ENCODE measurements at places on chromosomes 12 and 14.

DNA sequence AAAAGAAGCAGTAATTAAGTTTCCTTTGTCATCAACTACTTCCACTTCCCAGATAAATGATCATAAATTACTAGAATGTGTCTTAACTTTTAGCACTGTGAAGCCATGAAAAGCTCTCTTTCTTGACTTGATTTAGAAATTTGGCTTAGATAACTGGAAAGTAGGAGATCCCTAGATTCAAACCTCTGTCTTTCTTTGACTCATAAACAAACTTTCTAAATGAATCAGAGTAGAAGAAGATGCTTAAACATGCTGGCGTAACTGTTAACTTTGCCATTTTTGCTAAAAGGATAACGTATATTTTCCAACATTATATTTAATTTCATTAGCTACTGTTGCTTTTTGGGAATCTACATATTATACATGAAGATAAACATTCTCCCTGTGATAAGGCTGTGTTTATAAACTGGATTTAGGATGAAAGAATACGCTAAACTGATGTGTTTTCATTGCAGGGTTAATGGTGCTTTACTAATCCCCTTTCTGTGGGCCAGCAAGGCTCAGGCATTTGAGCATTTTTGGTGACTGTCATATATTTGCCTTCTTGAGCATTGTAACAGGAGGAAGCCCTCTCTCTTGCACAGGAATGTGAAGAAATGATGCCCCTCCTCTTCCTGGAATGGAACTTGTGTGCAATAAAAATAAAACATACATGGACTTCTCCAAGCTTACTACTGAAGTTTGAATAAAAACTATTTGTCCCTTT is 301.4 kb downstream of the BMP4 start:
- DNase-seq, result no peak

GRCh38 chr14:103073367-103073875 is 10.6 kb upstream of the LBHD2 start:
- no peak for DNase-seq

DNA sequence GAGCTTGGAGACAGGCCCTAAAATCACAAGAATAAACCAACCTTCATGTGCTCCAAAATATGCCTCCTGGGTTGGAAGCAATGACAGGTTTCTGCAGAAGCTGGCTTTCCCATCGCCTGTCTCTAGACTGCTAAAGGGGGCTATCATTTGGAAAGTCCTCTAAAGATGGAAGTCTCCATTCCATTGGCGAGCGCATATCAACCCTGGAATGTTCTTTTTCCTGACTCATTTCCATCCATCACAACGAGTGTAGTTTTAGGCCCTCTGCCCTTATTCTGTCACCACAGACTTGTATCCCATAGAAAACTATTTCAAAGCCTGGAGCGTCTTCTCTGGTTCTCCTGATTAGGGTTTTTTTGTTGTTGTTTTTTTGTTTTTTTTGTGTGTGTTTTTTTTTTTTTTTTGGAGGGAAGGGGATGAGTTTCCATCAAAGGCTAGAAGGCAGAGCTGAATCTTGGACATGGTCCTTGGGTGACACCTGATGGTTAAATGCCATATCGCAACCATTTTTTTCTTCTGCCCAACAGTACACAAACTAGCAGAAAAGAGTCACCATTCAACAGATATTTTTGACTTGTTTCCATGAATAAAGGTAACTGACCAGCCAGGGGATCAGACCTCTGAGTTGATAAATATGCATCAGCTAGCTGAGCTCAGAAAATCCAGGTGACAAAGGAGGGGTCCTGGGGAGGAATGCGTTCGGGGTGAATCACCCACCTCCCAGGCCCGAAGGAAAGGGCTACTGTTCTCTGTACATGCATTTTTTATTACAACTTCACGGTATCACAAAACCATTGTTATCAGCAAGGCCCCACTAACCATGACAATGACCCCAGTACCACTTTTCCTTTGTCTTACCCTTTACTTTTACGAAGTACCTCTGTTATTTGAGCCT is 40.5 kb downstream of the KCNA5 start:
- no peak for DNase-seq

DNA sequence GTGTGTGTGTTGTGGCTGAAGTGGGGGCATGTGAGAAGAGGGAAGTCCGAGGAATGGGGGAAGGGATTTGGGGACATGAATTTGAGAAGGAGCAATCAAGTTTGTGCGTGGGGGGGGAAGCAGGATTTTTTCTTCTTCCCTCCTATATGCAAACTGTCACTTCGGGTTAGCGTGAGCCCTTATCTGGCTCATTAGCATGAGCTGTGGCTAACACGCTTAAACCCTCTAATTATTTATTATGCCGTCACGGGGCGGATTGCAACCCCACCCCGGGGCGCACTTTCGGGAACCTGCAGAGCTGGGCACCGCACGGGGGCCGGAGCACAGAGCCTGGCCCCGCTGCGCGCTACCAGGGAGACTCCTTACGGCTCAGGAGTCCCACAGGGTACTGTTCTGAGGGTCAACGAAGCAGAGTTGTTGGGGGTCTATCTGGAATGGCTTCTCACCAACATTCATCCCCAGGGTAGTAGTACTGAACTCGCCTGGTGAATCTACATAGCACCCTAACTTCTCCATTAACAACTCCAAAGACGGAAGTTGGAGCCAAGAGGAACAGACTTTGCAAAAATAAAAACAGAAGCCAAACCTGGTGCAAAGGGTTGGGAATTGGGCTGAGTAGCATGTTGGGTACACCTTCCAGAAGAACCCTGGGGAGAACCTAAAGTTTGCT is 6.4 kb upstream of the ASCL1 start:
- DNase-seq, result no peak

- DNase-seq, result no peak
Observed at GRCh38 chr12:6752167-6752920, 597 bp downstream of the MLF2 start.

DNA sequence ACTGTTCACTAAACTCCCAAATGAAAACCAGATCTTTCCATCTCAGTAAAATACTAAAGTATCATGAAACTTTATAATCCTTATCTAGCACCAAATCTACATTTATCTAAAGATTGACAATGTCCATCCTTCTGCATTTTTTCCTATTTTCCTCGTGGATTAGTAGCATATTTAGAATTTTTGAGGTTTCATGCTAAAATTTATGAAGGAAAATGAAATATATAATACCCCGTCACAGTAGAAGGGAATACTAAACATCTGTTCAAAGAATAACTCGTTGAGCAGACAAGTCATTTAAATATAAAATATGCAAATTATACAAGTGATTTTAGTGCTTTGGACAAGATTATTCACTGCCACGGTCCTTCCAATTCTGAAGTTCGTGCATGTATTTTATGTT is 122.7 kb upstream of the SLCO1C1 start:
- DNase-seq, result no peak

DNA sequence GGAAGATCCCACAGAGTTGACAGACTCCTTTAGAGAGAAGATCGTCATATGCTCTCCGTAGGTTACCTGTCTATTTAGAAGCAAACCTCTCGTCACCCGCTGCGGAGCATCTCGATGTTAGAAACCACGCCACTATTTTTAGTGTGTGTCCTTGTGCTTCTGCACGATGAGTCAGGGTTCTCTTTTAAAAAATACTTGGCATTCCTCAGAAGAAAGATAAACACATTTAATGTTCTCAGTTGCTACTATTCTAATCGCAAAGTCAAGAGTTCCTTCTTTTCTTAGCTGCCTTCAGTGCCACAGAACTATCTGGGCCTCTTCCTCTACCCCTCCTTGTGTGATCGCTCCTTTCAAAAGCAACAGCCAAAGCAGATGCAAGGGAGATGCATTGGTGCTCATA is 192.4 kb downstream of the PELI2 start:
- no peak for DNase-seq

- no peak for DNase-seq
Observed at GRCh38 chr12:113762882-113763816, 203.0 kb downstream of the RBM19 start.

DNA sequence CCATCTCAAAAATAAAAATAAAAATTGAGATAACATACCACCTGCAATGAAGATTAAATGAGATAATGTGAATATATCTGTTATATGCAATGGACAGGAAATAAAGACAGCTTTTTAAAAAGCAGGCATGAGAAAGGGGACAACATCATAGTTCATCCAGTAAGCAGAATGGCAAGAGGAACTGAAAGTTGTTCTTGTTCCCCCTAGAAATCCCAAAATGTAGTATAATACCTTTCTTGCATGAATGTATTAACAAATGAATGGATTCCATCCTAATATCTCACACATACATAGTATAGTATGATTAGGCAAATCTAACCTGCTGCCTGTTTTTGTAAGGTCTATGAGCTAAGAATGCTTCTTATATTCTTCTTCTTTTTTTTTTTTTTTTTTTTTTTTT is 31.4 kb downstream of the FGD6 start:
- DNase-seq, result no peak

- DNase-seq, result no peak
Observed at GRCh38 chr14:65356327-65356836, 56.1 kb upstream of the FUT8 start.

DNA sequence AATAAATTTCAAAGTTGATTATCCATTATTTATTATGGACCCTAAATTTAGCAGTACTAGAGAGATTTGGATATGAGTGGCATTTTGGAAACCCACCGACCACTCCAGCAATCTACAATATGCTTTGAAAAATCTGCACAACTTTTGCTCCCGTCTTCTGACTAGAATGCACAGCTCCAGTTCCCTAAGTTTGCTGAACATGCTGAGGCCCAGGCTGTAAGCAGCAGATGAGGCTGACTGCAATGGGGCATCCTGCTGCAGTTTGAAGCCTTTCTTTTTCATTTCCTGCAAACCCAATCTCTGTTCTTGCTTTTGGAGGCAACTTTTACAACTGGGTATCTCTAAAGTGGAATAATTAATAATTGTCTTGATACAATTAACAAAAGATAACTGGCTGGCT is 405.8 kb downstream of the ATP23 start:
- no peak for DNase-seq

DNA sequence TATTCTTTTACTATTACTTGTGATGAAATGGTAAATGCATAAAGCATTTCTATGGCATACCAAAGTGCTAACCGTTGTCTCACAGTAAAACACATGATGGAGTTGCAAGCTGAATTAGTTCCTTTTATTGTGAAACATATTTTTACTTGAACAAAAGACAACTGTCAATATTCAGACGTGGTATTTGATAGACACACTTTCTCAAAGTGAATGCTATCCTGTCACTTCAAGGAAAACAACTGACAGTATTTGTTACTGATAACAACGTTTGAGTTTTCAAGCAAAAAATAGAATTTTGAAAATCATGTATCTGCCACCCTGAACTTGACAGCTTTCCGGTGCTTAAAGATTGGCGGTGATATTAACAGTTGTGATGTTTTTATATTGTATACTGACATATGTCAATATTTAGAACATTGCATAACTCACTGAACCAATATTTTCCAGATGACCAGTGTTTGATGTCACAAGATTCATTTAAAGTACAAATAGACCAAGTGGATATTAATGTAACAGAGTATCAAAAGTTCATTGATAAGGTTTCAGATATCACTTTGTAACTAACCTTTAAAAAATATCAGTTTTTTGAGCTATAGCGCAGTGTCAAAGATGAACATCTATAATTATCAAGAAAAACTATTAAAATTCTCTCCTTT is 153.4 kb upstream of the AEBP2 start:
- DNase-seq, result no peak

- DNase-seq, result no peak
Observed at GRCh38 chr12:96314723-96315122, 85.5 kb downstream of the CDK17 start.

- DNase-seq, result no peak
Observed at GRCh38 chr12:62712681-62713573, 222.0 kb downstream of the PPM1H start.

DNA sequence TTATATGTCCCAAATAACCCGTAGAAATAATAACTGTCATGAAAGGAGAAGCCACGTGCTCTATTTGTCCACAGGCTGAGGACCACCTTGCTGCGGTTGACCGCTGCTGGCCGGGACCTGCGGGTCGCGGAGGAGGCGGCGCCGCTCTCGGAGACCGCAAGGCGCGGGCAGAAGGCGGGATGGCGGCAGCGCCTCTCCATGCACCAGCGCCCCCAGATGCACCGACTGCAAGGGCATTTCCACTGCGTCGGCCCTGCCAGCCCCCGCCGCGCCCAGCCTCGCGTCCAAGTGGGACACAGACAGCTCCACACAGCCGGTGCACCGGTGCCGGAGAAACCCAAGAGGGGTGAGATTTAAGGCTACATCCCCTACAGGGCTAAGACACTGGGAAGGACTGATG is 21.0 kb downstream of the RPGRIP1 start:
- peak; percentile 7 for DNase-seq

- no peak for DNase-seq
Observed at GRCh38 chr12:49624921-49625577, 1.7 kb downstream of the PRPF40B start.

- no peak for DNase-seq
Observed at GRCh38 chr14:65084554-65085505, 17.5 kb downstream of the MAX start.

- no peak for DNase-seq
Observed at GRCh38 chr12:132451836-132452195, 38.1 kb upstream of the FBRSL1 start.

DNA sequence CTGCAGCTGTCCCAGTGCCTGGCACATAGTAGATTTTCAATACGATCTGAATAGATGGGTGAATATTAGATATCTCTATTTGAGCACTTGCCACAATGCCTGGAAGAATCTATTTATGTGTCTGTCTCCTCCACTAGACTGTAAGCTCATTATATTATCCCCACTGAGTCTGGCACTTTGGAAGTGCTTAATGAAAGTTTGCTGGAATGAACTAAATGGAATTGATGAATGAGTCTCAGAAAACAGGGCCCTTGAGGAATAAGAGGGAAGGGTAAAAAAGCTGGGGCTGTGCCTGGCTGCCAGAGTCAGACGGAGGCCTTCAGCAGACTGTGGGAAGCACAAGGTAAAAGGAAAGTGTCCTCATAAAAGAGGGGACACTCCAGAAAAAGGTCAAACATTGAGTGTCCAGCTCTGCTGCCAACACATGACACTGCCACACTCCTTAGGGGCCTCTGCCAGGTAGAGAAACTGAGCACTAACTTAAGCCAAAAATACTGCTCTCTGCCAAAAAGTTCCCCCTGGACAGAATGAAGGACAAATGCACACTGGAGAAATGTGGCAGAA is 39.3 kb downstream of the GLT8D2 start:
- DNase-seq, result no peak

DNA sequence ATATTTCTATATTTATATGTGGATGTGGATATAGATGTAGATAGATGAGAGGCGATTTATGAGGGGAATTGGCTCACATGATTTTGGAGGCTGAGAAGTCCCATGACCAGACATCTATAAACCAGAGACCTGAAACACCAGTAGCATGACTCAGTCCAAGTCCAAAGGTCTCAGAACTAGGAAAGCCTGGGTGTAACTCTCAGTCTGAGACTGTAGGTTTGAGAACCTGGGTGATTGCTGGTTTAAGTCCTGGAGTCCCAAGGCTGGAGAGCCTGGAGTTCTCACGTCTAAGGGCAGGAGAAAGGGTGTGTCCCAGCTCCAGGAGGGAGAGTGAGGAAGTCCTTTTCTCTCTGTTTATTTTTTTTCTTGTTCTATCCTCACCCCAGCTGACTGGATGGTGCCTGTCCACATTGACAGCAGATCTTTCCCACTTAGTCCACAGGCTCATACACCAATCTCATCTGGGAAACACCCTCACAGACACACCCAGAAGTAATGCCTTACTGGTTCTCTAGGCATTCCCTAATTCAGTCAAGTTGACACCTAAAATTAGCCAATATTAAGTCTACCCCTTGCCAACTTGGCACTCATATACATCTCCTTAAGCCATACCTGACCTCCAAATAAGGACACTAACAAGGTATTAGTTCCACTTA is 45.4 kb downstream of the EMP1 start:
- DNase-seq, result no peak
